SHP77 (cell line): ENCODE measurements at places on chromosomes 1 and 21.
A peak's percentile ranks its signal among the peaks of the same experiment; 100 is the strongest.

DNA sequence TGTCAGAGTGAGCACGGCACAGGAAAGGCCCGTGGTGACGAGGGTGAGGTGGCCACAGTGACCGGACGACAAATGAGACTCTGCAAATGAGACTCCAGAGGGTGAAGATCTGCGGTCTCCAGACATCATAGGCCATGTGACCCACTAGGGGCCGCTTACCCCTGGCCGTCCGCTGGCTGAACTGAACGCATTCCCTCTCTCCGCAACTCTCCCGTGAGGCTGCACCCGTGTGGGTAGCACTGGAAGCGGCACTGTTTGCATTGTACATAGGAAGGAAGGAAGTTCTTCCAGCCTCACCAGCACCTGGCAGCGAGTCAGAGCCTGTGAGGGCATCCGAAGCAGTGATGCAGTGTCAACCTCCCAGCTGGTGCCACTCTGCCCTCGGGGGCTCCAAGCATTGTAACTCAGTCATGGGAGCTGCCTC lies 23.6 kb upstream of the SPSB1 start:
- peak; percentile 74 for DNase-seq

DNA sequence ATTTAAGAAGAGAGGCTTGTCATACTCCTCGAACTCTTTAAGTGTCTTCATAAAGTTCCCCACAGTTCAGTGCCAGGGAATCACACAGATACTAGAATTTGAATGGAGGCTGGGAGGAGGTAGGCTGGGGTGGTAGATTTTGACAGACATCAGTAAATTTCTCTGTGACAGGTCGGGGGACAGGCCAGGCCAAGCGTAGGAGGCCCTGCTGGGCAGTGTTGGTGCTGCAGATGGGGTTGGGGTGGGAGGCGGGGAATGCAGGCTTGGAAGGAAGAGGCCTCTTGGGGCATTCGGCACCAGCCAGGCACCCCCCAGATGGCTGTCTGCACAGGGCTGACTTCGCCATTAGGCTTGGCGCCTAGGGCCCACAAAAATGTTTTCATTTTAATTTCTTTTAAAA lies 84.0 kb downstream of the MAN1C1 start:
- no peak for DNase-seq

GRCh38 chr1:52032785-52033131 lies 852 bp downstream of the KTI12 start:
- DNase-seq, result no peak

DNA sequence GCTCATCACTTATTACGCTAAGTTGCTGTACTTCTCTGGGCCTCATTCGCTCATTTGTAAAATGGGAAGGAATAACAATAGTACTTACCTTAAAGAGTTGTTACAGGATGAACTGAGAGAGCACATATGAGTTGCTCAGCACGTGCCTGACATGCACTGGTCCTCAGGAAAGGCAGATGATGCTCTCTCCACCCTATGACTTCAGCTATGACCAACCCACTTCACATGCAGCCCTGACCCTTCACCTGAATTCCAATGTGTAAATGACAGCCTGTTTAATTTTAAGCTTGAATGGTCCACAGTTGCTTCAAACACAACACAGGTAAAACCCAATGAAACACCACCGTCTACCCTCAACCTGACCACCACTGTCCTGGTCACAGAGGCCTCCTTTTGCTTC lies 32.9 kb downstream of the GADD45A start:
- no peak for DNase-seq

DNA sequence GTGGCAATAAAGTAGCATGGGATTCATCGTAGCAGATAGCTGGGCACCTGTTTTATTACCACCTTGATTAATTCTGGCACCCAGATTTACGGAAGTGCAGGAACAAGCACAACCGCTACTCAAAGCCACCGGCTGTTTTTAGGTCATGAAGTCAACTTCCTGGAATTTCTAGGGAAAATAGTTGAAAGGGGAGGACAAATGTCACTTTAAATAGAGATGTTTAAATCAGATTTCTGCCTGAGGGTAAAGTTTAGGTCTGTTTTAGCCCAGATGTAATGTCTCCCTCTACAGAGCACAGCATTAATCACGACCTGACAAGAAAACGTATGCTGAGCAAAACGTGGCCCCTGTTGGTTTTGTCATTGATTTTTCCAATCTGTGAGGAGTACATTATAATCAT lies 8.0 kb downstream of the ADGRL2 start:
- DNase-seq, result no peak

GRCh38 chr21:32538147-32538792 lies 47.1 kb downstream of the TCP10L start:
- DNase-seq, result no peak

GRCh38 chr1:213008564-213008963 lies 7.1 kb downstream of the ANGEL2 start:
- no peak for DNase-seq

DNA sequence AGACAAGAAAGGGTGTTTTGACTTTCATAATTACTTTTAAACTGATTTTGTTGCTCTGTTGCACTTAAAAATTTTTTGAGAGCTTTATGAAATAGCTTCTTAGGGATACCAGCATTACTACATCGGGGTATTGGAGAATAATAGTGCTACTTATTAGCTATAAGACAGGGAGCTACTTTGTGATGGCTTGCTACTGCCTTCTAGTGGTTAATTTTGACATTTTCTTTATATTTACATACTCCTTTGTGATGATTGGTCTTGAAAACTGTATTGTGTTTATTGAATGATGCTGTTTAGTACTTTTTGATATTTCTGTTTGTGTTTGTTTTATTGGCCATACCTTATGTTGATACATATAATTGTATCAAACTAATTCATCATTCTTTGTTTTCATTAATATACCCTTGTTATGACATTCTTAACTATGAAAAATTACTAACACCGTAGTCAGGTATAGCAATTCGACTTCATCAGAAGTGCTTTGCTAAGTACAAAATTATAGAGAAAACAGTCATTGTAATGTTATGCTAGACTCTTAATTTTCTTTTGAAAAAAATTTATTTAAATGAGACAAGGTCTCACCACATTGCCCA lies 85.5 kb downstream of the CLIC4 start:
- DNase-seq, result peak; percentile 35

GRCh38 chr1:212431644-212432043 lies 1.1 kb upstream of the NENF start:
- no peak for DNase-seq

- DNase-seq, result peak; percentile 53
Observed at GRCh38 chr1:87329051-87329525, 408 bp downstream of the LMO4 start.

- no peak for DNase-seq
Observed at GRCh38 chr1:76142771-76143540, 68.4 kb downstream of the ST6GALNAC3 start.

DNA sequence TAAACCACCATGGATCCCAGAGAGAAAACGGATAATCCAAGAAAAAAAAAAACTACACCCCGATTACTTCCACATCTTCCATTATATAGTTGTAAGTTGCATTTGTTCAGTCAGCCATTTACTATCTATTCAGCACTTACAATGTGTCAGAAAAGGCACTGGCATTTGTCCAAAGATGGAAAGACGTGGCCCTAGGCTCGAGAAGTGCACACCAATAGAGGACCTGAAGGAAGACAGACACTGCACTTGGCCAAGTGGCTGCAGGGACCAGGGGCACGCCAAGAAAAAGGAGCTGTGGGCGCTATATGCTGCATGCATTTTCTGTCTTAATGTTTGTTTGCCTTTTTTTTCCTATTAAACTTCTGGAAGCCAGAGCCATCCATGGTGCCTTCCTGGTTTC lies 45.2 kb upstream of the LYST start:
- no peak for DNase-seq

- DNase-seq, result no peak
Observed at GRCh38 chr1:84995484-84996334, 1.2 kb downstream of the MCOLN2 start.

DNA sequence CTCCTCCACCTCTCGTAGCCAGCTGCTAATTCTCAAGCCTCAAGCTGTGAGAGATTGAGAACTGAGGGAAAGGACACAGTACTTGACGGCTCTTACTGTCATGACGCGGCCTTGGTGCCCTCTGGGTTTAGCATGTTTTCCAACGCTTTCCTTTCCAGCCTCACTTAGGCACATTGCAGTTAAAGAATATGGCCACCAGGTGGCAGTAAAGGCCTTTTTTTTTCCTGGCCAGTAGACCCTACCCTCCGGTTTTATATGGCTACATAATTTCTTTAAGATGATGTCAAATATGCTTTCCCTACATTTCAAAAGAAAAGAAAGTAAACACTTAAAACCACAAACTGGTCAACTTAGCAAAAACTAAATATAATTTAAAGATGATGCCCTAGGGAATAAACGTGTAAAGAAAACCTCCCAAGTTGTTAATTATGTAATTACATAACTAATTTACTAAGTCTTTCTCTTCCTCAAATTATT lies 56.8 kb upstream of the PRDX6 start:
- peak; percentile 29 for DNase-seq

DNA sequence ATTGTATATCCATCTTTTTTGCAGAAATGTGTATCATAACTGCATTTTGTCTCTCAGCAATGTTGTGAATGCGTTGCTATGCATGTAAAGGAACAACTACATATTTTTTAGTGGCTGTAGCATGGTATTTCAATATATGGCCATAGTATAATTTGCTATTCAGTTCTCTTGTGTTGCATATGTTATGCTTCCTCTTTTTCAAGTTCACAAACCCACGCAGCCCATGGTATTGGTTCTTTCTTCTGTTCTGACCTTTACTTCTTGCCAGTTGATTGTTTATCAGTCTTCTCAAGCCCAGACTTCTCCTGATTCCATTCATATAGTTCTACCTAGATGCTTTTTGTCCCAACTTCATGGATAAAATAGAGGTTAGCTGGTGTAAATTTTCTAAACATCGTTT lies 6.1 kb downstream of the SLC22A15 start:
- DNase-seq, result no peak

GRCh38 chr1:201216395-201217085 lies 25.9 kb downstream of the IGFN1 start:
- DNase-seq, result no peak

DNA sequence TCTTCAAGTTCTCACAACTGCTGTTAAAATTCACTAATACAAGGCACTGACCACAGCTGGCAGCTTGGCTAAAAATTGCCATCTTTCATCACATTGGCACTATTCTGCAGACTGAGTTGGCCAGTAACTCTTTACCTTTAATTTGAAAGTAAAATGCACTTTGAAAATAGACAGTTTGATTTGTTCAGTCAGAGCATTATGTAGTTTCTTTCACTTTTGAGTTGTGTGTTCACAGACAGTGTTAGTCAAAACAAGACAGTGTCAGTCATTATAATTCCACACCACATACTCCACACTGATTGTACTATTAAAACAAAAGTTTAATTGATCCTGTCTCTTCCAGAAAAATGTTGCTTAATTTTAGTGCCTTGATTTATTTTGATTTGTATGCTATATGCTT lies 160.7 kb downstream of the SDCCAG8 start:
- DNase-seq, result no peak

GRCh38 chr1:92484472-92485380 lies 2.0 kb downstream of the GFI1 start:
- peak; percentile 34 for DNase-seq

GRCh38 chr1:93740601-93741031 lies 59.0 kb upstream of the BCAR3 start:
- DNase-seq, result no peak

DNA sequence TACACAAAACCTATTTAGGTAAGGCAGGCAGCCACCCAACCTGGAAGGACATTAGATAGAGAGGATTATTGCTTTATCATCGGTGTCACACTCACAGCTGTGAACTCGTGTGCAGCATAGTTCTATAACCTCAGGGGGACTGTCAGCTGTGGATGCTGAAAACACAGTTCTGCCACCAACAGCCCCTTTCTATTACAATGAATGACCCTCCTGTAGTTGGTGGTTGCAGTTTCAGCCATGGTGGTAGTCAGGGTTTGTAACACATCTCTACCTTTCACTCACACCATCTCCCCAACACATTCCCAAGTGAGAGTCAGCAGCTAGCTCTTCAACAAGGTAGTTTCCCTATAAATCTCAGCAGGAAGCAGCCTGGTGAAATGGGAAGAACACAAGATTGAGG lies 136.8 kb downstream of the ZC3H11B start:
- DNase-seq, result no peak

GRCh38 chr1:29420202-29420601 lies 183.9 kb downstream of the PTPRU start:
- DNase-seq, result no peak

DNA sequence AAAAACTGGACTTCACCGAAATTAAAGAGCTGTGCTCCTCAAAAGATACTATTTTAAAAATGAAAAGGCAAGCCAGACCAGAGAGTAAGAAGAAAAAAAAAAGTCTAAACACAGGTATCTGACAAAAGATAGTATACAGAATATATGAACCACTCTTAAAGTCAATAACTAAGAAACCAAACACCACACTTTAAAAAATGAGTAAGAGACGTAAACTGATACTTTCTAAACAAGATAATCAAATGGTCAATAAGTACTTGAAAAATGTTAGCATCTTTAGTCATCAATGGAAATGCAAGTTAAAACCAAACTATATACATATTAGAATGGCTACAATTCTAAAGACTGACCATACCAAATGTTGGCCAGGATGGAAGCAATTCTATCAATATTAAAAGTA lies 77.6 kb downstream of the EVI5 start:
- DNase-seq, result no peak

GRCh38 chr1:6338695-6339094 lies 54.9 kb downstream of the ACOT7 start:
- no peak for DNase-seq

DNA sequence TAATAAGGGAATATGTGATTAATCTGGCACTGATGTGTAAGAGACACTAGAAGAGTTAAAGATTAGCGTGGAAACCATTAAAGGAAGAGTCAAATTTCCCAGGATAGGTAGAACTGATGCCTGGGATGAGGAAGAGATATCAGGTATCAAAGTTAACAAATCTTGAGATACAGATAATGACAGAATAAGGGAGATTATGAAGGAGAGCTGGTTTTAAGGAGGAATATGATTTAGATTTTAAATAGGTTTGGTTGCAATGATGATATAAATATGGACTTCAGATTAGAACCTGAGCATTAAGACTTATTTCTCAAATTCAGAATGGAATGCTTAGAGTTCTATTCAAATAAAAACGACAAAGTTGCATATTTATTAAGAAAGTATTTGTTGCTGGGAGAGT lies 26.2 kb downstream of the MAGI3 start:
- DNase-seq, result no peak

DNA sequence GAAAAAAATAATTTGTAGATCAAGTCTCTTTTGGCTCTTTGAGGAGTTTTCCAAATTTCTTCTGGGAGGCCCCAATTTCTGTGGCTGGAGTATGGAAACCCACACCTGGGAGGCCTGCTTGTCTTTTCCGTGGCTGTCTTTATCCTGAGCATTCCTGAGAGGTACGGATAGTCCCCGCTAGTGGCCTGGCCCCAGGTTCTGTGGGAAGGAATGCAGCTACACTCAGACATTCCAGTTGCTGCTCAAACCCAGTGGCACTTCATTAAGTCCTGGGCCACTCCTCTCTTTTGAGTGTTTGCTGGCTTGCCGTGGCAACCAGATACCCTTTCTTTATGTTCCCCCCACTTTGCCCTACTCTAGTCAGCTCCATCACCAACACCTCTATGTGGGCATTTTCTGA lies 310.4 kb downstream of the ASTN1 start:
- DNase-seq, result no peak
